ENCODE measurements at places on chromosomes 3 and 15.

GRCh38 chr3:82259994-82260393 lies 498.5 kb upstream of the GBE1 start:
- DNase-seq = no peak

DNA sequence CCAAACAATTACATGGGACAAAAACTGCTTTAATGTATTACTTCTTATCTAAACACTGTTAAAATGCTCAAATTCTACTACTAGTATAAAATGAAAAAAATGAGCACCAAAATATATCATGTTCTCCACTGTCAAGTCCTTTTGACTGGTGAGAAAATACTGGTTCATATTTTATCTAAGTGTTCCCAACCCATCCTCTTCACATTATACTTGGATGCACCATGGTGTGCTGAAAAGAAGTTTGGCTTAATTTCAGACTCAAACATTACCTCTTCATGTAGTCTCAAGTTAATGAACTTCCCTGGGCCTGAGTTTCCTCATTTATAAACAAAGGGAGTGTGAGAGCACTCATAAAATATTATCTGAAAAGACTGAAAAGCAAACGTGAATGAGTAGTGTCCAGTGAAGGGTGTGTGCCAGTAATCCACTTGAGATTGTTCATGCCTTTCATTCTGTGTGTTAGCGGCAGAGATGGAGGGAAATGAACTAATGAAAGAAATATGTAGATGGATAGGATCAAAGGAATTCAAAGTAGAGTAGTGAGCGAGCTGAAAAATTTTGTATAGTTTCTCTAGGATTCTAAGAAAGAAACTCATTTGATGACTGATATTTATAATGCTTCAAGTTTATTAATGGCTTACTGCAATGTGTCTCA lies 263.2 kb downstream of the NLGN1 start:
- no peak for DNase-seq

DNA sequence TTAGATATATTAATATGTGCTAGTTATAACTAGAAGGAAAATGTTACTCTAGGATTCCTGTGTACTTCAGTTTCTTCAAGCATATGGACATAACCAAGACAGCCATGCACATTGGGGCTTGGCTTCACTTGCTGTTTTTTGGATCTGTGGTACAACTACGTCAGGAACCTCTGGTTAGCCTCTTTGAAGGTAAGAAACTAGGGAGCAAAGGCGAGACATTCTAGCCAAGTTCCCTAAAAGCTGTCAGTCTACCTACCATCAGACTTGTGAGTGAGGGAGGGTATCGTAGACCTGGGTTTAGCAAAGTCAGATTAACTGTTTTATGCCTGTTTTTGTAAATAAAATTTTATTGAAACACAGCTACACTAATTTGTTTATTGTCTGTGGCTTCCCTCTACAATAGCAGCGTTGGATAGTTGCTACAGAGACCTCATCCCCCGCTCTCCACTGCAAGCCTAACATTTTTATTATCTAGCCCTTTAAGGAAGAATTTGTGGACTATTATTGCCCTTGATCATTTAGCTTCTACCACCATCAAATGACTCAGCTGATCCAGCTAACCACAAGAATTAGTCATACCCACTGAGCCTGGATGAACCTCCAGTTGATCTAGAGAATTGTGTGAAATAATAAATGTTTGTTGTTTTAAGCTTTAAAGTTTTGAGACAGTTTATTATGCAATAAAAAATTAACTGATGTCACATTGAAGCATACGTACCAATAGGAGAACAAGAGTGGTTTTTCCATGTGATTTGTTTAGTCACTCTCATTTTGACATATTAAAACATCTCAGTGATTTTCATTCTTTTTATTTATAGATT lies 58.1 kb downstream of the RSRC1 start:
- DNase-seq = no peak

- DNase-seq = no peak
Observed at GRCh38 chr15:40364251-40364650, 6.2 kb downstream of the DISP2 start.

- no peak for DNase-seq
Observed at GRCh38 chr3:149020839-149021252, 29.5 kb downstream of the GYG1 start.

DNA sequence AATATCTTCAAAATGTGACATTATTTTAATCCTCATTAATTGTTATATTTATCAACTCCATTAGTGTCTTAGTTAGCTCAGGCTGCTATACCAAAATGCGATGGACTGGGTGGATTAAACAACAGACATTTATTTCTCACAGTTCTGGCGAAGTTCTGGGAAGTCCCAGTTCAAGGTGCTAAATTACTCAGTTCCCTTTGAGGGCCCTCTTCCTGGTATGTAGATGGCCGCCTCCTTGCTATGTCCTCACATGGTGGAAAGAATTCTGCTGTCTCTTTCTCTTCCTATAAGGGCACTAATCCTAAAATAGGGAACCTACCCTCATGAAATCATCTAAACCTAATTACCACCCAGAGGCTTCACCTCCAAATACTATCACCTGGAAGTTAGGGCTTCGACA lies 38.8 kb upstream of the DUT start:
- DNase-seq = no peak

GRCh38 chr15:75584121-75584520 lies 5.0 kb upstream of the PTPN9 start:
- no peak for DNase-seq

GRCh38 chr15:74265046-74265639 lies 29.0 kb downstream of the CCDC33 start:
- DNase-seq = no peak

- DNase-seq = no peak
Observed at GRCh38 chr3:95037927-95038326, 975.1 kb downstream of the NSUN3 start.

DNA sequence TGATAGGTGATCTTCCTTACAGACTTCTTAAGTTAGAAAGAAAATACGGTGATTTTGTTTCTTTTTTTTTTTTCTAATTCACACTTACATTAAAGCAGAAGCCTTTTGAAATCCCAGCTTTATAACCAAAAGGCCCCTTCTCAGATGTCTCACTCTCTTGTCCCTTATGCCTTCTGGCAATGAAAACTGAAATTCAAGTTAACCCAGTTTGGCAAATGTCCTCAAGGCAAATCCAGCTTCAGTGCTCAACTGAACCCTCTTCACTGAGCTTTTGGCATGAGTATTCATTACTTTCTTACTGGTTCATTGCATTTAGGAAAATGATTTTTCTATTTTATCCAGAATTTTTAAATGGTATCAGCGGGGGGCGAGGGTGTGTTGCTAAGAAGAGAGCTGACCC lies 17.0 kb downstream of the PLCH1 start:
- no peak for DNase-seq

- DNase-seq = no peak
Observed at GRCh38 chr3:49076646-49077045, 17.2 kb downstream of the QRICH1 start.

- no peak for DNase-seq
Observed at GRCh38 chr3:3170998-3171397, 8.5 kb downstream of the CRBN start.

GRCh38 chr15:84981711-84982300 lies at the start of gene PDE8A:
Gene PDE8A, plus strand, starts transcription at chr15:84981856. Its CDS starts 307 bp downstream, at chr15:84982163.
- peak; percentile 15 for DNase-seq

DNA sequence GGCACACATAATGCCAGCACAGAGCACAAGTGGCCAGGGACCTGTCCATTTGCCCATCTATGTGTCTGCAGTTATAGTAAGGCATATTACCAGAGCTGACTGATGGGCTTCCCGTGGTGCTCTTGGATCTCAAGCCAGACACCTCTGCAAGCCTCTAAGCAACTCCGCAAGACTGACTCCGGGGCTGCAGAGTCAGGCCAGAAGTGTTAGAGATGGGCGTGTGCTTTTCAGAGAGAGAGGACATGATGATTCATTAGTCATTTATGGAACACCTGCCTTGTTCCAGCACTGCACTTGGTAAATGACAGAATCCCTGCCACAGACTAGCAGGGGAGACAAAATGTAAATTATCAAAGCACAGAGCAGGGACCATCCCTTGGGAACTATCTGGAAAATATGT lies 559.0 kb downstream of the PDCD6IP start:
- no peak for DNase-seq

DNA sequence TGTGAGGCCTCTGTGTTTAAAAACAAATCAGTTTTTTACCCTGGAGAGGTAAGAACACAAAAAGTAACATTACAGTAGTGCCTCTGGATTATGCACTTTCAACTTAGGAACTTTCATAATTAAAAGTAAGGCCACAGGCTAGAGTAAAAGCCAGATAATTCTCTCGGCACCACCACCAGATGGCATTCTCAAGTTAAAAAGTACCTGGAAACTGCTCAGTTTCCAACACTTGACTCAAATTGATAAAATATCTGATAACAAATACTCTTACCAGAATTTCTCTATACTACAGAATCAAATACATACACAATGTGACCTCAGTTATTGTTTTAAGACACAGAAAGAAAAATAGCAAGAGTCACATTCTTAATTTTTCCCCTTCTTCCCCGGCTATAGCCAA lies 19.9 kb downstream of the SPICE1 start:
- no peak for DNase-seq

- DNase-seq = no peak
Observed at GRCh38 chr3:98020412-98020811, 14.7 kb downstream of the GABRR3 start.

DNA sequence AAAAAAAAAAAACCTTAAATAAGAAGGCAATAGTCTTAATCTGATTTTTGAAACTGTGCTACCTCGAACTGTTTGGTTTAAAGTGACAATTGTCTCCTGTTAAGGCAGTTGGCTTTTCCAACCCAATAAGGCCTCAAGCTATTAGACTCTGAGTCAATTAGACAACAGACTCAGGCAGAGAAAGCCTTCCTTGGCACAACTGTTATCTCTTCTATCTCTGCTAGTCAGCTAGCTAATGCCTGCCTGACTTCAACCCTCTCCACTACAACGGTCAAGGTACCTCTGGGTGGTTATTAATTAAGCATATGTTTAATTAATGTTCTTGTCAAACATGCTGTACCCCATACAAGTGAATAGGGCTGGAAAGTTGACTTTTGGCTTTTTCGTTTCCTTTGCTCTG lies 110.2 kb upstream of the NLGN1 start:
- DNase-seq = no peak

GRCh38 chr3:13538520-13539291 lies 10.2 kb upstream of the FBLN2 start:
- DNase-seq = no peak

DNA sequence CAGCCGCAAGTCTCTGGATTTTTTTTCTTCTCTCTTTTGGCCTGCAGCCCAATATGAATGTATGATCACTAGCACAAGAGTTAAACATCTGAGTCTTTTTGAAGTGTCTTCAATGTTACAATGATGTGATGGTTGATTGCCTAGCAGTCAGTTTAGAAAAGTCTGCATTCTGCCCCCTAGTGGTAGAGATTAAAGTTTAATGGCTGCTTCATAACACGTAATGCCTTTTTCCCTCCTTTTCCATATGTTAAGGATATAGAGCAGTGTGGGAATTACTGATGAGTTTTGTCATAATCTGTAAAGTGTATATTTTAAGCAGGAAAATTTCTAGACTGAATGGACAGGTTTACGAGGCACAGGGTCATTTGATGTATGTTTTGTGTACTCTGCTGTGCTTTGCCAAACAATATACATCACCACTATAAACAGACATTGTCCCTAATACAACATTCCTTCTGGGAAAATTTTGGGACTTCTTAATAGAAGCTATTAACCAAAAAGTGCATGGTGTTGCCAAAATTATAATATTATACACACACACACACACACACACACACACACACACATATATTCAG lies 1038.5 kb upstream of the NR2F2 start:
- DNase-seq = no peak

- no peak for DNase-seq
Observed at GRCh38 chr3:143811602-143812001, 36.7 kb downstream of the SLC9A9 start.

DNA sequence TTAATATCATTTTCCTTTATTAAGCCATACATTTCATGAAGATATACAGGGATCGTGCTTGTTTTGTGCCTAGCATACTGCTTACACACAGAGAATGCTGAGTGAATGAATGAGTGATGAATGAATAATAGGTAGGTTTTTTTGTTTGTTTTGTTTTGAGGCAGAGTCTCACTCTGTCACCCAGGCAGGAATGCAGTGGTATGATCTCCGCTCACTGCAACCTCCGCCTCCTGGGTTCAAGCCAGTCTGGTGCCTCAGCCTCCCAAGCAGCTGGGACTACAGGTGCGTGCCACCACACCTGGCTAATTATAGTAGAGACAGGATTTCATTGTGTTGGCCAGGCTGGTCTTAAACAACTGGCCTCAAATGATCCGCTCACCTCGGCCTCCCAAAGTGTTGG lies 400.0 kb downstream of the ROBO1 start:
- no peak for DNase-seq

GRCh38 chr3:123396171-123397049 lies 52.5 kb downstream of the ADCY5 start:
- no peak for DNase-seq

DNA sequence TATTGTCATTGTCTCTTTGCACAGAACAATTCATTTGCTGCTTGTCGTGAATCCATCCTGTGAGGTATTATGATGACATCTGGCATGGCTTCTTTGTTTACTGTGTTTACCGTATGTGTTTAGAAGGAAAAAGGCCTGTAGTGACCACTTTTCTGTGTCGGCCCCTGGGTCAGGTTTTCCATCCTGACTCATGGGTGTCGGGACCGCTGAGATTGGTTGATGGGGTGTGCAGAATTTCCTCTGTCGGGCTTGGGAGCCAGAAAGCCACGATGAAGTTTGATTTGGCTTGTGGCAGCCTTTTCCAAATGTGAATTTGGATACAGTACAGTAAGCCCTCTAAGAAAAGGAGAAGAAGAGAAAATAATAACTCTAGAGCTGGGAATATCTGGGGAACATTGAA lies 113.5 kb downstream of the FNDC3B start:
- DNase-seq = no peak

DNA sequence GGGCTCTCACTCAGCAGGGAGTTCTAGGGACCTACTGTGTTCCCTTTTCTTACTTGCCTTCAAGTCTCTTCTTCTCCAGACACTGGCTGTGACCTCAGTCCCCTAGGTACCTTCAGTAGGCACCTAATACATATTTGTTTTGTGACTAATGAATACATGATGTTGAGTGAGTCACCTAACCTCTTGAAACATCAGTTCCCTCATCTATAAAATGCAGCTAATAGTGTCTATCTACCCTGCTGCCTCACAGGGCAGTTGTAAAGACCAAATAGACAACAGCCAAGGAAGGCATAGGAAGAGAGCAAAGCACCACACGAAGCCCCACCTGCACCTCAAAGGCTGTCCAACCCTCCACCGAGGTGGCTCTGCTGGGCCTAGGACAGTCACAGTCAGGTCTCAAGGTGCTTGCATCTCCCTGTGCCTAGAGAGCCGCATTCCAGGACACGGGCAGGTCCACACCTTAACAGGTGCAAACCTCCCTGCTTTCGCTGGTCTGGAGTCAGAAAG lies 29.1 kb downstream of the DAPK2 start:
- DNase-seq = no peak

GRCh38 chr15:98967916-98968315 lies 39.7 kb downstream of the PGPEP1L start:
- DNase-seq = no peak

DNA sequence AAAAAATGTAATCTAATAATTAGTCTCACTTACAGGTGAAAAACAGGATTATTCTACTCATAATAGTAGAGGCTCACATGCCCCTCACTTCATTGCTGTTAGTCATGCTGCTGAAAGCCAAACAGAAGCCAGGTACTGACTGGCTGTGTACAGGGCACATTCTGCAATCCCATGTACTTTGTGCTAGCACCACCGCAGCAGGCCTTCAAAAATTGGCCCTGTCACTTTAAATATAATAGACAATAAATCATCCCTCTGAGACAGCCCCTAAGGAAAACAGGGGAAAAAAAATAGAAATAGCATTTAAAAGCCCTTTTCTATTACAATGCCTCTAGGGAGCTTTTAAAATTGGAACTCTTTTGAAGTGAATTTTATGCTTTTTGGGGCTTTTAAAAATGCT lies 723.8 kb downstream of the TUSC7 start:
- DNase-seq = no peak

- no peak for DNase-seq
Observed at GRCh38 chr15:77409259-77410156, 10.4 kb downstream of the PEAK1 start.
